ENCODE measurements at places on chromosomes 3 and 15.

GRCh38 chr3:109050591-109051167 is 67.3 kb downstream of the MORC1 start:
- no peak for DNase-seq

DNA sequence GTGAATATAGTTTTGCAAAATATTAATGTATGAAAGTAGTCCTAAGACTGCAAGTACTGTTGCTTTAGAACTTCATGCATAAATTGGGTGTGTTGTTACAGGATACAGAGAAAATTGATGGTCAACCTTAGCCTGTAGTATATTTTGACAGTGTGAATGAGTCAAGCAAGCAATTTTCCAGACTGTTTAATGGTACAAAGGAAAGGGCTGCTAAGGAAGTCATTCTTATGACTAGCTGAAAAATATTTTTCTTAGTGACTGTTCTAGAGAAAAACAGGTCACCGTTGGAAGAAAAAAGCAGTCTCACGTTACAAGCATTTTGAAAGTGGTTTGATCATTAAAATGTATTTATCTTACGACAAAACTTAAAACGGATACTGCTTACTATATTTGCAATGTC is 49.2 kb downstream of the MBNL1 start:
- no peak for DNase-seq

DNA sequence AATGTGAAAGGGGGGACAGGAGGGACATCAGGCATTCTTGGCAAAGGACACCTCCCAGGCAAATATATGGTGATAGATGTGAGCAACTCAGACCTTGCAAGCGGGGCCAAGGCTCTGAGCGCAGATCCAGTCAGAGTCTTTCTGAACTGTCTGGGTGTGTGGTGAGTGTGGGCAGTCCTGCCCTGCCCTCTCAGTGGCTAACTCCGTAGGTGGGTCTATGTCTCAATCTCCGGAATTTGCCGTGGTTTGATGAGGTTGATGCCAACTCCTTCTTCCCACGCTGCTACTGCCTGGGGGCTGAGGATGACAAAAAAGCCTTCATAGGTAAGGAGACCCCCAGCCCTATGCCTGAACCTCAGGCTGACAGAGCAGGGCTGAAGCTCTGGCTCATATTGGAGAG is 7.4 kb downstream of the TTLL3 start:
- no peak for DNase-seq

GRCh38 chr15:23860290-23861245 is 173.5 kb upstream of the NDN start:
- no peak for DNase-seq

DNA sequence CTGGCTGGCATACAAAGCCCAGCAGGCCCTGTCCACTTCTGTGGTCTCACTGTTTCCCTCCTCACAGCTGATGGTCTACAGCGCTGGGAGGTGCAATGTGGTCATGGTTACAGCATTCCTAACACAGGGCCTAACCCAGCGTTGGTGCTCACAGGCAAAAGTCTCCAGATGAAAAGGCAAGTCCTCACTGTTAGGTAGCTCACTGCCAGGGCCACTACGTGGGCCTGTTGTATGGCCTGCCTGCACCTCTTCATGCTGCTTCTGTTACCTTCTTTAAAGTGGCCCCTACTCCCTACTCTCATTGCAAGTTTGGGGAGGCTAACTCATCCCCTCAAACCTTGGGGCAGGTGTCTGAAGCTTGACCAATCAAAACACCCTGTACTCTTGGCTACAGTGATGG is 31.3 kb downstream of the CCDC13 start:
- no peak for DNase-seq

- DNase-seq, result no peak
Observed at GRCh38 chr3:165852711-165853110, 15.5 kb upstream of the BCHE start.

Data from HuH-7.5 (cell line).